ENCODE measurements at places on chromosomes 4 and X.

- no peak for DNase-seq
Measured at GRCh38 chr4:11404431-11404830, 24.3 kb downstream of the HS3ST1 start.

DNA sequence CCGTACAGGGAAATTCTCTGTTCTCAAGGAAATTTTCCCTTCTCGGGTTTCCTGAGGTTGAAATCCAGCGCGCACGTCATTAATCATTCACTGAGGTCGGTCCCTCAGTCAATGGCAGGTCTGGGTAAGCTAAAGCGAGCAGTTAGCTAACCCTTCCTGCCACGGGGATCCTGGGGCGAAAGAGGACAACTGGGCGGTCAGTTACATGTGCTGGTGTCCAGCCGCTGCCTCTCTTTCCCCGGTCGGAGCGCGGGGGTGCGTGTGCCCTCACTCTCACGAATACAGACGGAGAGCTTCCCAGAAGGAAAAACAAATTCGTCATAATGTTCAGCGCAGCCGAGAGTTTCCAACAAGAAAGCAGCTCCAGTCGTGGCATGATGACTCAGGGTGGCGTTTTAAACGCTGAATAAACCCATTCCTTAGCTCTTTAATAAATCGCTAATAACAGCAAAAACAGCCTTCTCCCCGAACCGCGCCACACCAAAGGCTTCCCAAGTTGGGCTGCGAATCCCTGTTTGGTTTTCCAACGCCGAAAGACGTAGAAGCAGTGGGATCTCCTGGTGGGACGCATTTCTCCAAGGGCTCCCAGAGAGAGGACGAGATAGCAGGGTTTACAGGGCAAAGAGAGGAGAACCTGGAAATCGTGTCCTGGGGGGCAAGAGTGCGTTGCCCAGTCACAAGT, 752 bp upstream of the FGF5 start:
- DNase-seq = no peak

DNA sequence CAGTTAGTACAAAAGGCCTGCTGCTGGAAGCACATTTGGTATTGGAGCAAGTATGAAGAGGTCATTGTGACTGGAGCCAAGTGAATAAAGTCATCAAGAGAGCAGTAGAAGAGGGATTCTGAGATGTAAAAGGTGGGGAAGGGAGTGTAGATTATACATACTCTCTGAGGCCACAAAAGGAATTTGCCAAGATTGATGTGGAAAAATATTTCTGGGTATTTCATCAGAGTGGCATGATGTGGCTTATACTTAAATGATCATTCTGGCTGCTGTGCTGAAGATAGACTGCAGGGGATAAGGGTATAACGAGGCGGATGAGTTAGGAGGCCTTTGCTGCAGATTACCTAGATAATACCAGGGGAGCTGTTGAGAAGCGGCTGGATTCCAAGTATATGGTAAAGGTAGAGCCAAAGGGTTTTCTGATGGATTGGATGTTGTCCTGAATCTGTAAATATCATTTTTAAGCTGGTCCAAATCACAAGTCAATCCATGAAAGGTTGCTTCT, 231.8 kb upstream of the AGA start:
- DNase-seq = no peak

- no peak for DNase-seq
Measured at GRCh38 chr4:27088491-27088890, 227.8 kb downstream of the STIM2 start.

DNA sequence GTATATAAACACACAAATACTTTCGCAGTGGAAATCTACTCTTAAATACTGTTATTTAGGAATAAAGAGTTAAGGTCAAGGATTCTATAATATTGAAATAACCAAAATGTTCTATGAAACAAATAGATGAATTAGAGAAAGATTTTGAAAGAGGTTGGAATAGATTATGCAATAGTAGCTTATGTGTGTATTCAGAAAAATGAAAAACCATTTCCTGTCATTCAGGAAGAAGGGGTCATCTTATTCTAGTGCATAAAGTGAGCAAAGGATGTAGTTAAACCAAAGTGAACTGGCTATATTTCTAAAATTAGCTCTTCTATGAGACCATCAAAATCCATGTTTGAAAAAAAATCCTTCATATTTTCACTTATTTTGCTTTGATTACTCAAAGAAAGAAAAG, 30.0 kb upstream of the MYOZ2 start:
- DNase-seq = no peak

GRCh38 chrX:136310411-136310810, 9.6 kb downstream of the ADGRG4 start:
- no peak for DNase-seq

DNA sequence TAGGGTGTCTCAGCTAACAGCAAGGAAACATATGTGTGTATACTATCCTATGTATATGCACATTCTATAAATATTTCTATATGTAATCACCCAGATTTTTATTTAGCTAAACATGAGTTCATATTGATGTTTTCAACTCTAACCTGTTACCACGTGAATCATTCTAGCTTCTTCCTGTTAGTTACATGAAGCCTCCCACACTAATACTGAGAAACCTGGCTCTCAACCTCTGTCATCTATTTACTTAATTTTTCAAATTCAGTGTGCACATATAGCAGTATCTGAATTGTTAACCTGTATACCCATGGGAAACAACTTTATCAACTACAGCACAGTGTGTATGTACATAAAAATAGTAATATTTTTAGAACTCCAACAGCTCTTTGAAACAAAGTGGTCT, 57.3 kb downstream of the KLF8 start:
- no peak for DNase-seq

GRCh38 chr4:173214231-173214630, 45.6 kb downstream of the GALNT7 start:
- DNase-seq = no peak

DNA sequence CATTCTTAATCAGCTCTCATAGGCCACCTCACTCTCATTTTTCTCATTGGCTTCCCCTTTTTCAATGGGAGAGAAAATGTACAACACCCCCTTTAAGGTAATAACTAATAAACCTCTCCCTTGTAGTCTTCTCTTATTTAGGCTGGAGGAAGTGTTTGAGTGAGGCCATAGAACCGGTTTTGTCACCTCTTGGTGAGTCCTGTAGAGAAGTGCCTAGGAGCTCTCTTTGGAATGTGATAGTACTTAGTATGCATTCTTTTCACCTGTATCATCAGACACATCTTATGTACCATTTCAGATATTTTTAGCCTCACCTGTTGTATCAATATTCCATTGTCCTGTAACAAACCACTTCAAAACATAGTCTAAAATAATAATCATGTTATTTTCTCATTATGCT, 3.5 kb upstream of the TAB3 start:
- DNase-seq = no peak

DNA sequence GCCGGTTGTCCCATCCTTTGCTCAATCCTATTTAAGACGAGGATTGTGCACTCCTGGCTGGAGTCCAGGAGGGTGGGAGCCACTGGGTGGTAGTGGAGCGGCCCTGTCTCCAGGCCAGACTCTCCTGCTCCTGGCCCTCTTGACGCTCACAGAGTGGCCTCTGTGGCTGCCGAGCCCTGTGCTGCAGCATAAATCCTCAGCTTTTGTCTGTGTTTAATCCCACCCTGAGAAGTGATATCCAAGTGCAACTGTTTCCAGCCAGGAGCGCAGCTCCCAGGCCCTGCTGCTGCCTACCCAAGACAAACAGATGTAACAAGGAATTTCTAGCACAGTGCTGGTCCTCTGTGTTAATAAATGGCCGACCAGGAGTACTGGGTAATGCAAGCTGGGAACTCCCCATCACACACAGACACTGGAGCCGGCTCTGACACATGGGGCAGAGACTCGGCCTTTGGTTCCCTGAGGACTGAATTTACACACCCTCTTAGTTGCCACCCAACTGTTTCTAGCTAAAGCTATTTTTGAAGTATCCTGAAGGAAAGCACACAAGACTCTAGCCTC, 85.3 kb downstream of the GATB start:
- no peak for DNase-seq

- no peak for DNase-seq
Measured at GRCh38 chr4:138992676-138993075, 22.9 kb upstream of the NOCT start.

- DNase-seq = no peak
Measured at GRCh38 chr4:55756208-55756607, 63.4 kb upstream of the EXOC1L start.

- DNase-seq = no peak
Measured at GRCh38 chr4:185786422-185786821, 25.6 kb downstream of the SORBS2 start.

GRCh38 chrX:138853936-138854335, 142.4 kb upstream of the FGF13 start:
- no peak for DNase-seq

DNA sequence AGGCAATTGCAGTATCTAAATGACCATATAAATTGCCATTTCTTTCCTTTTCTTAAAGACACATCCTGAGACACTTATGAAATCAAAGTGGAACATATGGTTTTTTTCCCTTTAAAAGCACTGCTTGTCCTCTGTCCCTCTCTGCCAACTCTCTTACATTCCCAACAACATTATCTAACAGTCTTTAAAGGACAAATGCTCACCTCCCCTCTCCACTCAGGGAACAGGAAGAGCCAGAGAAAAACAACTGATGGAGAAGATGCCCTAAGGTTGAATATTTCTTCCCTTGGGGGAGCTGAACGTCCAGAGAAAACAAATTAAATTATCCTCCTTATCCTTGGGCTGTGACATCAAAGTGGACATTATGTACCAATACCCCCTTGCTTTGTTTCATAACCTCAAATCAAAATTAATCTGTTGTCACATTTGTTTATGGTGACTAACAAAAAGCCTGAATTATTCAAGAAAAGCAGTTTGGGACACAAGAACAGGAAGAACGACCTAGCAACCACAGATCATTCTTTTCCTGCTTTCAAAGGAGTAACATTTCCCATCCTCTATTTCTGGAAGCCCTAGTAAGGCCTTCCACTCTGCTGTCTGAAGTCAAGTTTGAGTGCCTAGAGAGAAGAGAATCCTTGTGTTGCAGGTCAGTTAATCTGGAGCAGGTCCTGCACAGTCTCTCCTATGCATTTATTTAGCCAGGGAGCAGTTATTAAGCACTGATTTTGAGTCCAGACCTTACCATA, 52.6 kb upstream of the PAGE1 start:
- no peak for DNase-seq

- DNase-seq = no peak
Measured at GRCh38 chr4:169080981-169081380, 70.9 kb upstream of the CBR4 start.

DNA sequence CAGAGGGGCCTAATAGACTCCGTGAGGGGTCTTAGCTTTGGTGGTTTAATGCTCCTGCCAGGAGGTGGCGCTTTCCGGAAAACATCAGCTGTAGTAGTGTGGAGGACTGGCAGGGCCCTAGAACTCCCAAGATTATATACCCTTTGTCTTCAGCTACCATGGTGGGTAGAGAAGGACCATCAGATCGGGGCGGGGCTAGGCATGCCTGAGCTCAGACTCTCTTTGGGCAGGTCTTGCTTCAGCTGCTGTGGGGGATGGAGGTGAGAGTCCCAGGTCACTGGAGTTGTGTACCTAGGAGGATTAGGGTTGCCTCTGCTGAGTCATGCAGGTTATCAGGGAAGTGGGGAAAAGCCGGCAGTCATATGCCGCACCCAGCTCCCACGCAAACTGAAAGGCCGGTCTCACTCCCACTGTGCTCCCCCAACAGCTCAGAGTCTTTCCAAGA, 63.0 kb upstream of the AGA start:
- DNase-seq = no peak

DNA sequence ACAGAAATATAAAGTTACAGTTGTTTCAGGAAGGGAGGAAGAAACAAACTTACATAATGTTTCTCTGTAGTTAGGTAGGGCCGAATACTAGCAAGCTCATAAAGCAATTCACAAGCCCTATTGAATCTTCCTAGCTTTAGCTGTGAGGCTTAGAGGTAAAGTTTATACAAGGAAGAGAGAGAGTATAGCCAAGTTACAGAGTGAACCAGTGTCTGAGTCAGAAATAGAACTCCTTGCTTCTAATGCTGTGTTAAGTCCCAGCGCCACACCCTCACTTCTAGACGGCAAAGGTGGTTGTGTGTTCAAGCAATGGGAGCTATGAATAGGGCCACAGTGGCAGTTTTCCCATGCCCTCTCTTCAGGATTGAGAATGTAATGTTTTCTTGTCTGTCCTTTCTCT, 6.1 kb downstream of the LPAR4 start:
- no peak for DNase-seq

GRCh38 chr4:147730333-147730732, 1.6 kb upstream of the ARHGAP10 start:
- no peak for DNase-seq

DNA sequence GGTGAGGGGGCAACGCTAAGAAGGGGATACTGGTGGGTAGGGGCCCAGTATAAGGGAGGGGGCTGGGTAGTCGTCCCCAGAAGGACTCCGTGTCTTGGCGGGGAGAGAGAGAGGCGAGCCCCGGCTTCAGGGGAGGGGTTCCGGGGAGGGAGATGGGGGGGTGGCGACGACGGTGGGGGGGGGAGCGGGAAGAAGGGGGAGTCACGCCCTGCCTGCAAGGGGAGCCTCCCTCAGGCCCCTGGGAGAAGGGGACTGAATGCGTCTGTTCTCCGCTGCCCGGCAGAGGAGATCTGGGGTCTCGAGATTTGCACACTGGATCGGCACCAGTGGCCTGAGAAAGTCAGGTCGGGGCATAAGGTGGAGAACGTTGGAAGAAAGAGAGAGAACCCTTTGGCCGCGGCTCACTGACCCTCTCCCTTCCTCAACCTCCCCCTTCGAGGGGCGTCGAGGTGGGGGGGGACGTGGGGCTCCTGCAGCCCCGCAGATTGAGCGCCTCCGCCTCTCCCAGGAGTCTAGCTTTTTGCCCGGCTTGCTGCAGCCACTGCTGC, 609 bp upstream of the BCORL1 start:
- no peak for DNase-seq

GRCh38 chr4:155164718-155165117, 43.7 kb upstream of the NPY2R start:
- DNase-seq = no peak
